KBM-7 (cell line): ENCODE measurements at places on chromosomes 16 and 17.

DNA sequence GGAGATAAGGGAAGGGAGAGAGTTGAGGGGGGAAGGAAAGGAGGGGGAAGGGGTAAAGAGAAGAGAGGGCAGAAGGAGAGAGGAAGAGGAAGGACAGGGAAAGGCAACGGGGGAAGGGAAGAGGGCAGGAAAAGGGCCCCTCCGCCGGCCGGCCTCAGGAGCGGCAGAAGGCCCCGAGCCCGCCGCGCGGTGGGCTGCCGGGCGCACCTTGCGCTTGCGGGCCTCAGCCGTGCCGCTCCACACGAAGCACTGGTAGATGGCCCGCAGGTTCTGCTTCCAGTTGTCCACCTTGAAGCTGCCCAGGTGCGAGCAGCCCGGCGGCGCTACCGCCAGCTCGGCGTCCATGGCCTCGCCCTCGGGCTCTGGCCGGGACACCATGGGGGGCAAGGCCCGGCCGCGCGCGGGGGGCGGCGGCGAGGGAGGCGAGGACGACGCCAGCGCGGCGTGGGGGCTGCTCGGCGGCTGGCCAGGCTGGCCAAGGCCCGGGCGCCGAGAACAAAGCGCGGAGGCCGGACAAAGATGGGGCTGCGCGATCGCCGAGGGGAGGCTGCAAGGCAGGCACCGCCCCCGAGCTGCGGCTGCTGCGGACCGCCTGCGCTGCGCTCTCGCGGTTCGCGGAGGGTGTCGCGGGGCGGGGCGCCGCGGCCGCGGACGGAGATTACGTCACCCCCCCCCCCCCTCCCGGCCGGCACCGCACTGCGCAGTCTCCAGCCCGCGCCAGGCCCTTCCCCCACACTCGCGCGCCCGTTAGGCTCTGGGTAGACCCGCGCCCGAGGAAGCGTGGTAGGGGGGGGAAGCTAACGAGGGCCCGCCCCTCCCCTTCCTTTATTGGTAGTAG lies at the start of gene USP22:
USP22 (minus strand) TSS at position 554 of the 838 bp plus-strand sequence; CDS start at position 378, 176 bp downstream.
- peak; percentile 76 for DNase-seq

- DNase-seq, result peak; percentile 19
These were observed 168.1 kb downstream of the XYLT1 start for GRCh38 chr16:17302620-17303019.

GRCh38 chr16:70598937-70599503 lies 47.3 kb upstream of the IL34 start:
- no peak for DNase-seq

GRCh38 chr16:24853169-24853824 lies 7.5 kb downstream of the SLC5A11 start:
- DNase-seq, result no peak

DNA sequence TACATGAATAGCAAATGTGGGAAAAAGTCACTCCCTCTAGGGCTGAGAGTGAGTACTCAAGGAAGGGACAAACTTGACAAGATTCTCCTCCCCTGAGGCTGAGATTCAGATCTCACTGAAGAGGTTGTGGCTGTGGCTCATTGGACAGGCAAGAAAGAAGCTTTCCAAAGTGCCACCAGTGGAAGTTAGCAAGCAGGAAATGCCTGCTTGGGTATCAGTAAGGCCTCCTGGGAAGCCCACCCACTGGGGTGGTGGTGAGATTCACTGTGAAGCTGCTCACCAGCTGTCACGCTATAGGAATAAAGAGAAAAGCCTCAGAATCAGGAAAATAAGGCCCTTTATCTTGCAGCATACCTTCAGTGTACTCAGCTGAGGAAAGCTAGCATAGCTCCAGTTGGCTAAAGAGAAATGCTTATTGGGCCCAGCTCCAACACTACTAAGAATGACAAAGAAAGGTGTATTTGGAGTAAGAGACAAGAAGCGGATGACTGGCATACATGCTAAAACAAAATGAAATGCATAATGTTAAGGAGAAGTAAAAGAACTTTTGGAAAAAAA lies 274.4 kb upstream of the TOM1L1 start:
- no peak for DNase-seq

GRCh38 chr16:56266641-56267607 lies 75.6 kb downstream of the GNAO1 start:
- no peak for DNase-seq

- no peak for DNase-seq
These were observed 14.6 kb downstream of the CACNA1H start for GRCh38 chr16:1167276-1168107.

DNA sequence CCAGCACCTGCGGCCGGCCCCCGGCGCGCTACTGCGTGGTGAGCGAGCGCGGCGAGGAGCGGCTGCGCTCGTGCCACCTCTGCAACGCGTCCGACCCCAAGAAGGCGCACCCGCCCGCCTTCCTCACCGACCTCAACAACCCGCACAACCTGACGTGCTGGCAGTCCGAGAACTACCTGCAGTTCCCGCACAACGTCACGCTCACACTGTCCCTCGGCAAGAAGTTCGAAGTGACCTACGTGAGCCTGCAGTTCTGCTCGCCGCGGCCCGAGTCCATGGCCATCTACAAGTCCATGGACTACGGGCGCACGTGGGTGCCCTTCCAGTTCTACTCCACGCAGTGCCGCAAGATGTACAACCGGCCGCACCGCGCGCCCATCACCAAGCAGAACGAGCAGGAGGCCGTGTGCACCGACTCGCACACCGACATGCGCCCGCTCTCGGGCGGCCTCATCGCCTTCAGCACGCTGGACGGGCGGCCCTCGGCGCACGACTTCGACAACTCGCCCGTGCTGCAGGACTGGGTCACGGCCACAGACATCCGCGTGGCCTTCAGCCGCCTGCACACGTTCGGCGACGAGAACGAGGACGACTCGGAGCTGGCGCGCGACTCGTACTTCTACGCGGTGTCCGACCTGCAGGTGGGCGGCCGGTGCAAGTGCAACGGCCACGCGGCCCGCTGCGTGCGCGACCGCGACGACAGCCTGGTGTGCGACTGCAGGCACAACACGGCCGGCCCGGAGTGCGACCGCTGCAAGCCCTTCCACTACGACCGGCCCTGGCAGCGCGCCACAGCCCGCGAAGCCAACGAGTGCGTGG lies 1.5 kb downstream of the NTN1 start:
- no peak for DNase-seq

DNA sequence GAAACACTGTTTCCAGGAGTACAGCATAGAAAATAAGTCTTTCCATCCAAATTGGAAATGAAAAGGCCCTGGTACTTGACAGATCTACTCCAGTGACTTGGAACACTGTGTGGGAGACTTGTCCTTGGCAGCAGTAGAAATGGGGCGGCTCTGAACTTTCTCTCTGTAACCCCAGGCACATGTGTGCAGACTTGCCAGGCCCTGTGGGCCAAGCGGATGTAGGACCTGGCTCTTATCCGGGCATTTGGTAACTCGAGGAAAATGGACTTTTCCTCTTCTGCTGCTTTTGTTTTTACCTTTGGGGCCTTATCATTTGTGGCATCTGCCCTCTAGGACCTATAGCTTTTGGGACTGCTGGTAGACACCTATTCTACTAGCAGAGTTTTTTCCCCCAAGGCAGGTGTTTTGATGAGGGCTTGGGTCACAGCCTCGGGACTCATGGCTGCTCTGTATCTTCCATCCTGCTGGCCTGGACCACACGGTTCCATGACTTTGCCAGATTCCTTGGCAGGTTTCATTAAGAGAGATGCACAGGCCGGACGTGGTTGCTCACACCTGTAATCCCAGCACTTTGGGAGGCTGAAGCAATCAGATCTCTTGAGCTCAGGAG lies 43.5 kb downstream of the SMPD3 start:
- DNase-seq, result no peak

GRCh38 chr16:67207249-67208091 lies 8.5 kb downstream of the ELMO3 start:
- DNase-seq, result no peak

DNA sequence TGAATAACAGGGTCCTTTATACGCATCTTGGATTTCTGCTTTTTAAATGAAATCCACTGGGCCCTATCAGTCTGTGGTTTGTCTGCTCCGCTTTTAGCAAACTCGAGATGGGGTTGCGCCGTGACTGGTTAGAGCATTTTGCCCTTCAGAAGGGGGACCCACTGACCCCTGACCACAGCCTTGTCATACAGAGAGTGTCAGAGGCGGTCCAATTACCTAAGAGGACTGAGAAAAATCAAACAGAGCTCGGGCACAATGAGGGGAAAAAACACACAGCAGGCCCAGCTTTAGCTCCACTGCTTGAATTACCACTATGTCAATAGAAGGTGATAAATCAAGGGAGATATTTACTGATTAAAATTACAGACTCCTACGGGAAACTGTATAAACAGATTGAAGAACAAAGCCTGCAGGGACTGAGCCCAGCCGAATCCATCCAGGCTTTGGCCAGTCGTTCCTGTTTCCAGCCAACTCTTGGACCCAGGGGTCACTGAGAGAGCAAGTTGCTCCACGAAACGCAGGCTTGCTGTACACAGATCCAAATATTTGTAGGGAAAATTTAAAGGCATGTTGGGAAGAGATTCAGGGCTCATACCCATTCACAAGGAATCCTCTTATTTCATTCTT lies 131.9 kb upstream of the ZFHX3 start:
- DNase-seq, result no peak

DNA sequence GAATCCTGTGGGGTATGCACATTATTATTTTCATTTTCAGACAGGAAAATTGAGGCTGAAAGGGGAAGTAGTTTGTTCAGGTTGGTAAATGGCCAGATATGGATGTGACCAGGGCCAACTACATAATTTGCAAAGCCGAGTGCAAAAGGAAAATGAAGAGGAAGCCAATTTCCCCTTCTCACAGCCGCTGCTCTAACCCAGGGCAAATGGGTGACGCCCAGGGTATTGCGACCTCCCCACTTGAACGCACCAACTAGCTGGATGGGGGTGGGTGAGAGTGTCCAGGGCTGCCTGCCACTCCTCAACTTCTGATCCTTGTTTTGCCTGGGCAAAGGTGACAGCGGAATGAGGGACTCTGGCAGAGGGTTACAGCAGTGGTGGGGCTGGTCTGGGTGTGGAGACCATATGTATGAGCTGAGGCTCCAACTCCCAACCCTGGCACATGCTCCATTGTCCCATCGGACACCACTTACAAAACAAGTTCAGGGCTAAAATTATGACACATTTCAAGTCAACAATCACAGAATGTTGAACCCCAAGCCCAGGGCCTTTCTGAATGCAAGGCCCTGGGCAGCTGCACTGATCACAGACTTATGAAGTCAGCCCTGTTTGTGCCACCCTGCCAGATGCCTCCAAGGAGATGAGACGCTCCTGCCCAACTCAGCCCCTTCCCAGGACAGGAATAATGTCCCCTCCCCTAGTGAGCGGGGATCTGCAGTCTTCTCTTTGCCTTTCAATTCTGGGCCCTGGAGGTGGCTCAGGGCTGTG lies 1.7 kb downstream of the ANKRD40CL start:
- peak; percentile 79 for DNase-seq

- no peak for DNase-seq
These were observed 32.9 kb downstream of the SYNRG start for GRCh38 chr17:37576281-37576680.
